ENCODE measurements at places on chromosomes 3 and 15.

DNA sequence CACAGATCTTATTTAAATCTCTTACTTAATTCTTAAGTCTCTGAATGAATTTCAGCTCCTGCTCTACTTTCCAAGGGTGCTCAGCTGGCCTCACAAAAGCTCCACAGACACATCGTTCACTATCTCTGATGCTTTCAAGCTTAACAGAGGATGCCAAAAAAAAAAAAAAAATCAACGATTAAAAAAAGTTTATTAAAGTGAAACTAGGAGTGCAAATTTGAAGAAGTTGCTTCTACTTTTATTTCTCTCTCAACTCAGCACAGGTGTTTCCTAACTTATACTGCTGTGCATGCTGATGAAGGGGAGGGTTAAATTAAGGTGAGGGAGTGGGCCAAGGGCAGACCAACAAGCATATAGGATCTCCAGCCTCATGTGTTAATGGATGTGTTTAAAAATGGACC is 157.2 kb downstream of the TIGIT start:
- DNase-seq, result no peak

DNA sequence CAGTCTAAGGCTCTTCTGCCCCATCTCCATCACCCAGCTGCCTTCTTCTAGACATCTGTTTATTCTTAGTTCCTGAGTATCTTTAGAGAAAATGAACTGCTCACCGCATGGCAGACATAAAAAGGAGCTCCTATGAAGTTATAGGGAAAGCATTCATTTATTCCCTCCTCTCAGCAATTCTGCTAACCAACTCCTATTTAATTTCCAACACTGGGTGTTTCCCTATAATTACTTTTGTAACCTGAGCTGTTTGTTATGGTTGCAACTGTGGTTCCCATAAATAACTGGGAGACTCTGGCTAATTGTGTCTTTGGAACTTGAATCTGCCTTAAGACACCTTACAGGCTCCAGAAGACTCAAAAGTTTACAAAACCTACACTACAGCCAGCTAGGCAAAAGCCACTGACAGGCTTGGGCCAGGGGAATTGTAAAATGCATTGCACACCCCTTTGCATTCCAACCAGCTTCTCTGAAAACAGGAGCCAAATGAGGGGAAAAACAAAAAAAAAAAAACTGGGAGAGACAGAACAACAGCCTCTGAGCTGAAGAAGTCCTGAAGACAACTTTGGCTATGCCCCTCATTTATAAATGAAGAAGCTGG is 231.5 kb upstream of the FEZF2 start:
- no peak for DNase-seq

DNA sequence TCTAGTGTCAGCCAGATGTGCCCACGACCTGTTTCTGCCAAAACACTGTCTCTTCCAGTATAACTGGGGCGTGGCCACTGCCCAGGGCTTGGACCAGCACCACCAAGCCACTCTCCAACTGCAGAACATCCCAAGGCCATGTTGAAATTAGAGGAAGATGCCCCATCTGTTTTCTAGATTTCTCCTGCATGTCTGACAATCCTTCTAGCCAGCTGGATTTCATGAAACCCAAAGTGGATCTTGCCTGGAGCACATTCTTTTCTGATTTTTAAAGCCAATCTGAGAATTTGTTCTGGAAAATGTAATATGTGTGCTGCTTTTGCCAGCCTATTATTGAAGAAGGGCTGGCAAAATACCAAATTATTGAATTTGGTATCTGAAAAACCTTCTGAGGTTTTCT is 182.5 kb downstream of the SLCO3A1 start:
- no peak for DNase-seq

- no peak for DNase-seq
Observed at GRCh38 chr3:33240261-33240660, 21.7 kb upstream of the SUSD5 start.

DNA sequence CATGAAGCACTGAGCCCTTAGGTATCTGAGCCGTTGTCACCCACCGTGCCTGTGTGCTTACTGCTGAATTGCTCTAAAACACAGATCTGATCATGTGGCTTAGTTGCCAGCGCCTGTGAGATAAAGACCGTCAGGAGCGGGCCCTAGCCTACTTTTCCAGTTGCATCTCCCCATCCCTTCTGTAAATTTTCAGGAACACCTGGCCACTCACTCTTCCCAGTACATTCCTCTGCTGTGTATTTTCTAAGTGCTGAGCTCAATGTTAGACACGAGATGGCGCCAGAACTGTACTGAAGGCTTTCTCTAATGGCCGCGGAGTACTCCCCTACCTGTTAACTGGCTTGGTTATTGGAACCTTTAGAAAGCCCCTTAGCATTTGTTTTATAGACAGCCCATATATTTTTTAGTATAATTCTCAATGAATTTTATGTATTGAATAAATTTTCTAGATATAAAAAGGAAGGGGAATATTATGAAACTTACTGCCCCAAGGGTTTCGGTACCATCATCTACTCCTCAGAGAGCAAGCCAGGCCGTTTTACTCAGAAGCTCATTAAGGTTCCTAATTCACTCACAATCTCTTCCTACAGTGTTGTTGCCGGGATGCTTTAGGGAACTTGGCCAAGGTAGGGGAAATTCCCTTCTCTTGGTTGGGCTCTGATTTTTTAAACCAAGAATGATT is 16.7 kb upstream of the WNT7A start:
- peak; percentile 62 for DNase-seq

GRCh38 chr15:50764461-50765194 is 878 bp downstream of the SPPL2A start:
- DNase-seq, result peak; percentile 8

GRCh38 chr3:157856078-157856939 is 249.9 kb downstream of the SHOX2 start:
- no peak for DNase-seq

- DNase-seq, result no peak
Observed at GRCh38 chr3:158847885-158848284, 46.0 kb downstream of the MFSD1 start.

DNA sequence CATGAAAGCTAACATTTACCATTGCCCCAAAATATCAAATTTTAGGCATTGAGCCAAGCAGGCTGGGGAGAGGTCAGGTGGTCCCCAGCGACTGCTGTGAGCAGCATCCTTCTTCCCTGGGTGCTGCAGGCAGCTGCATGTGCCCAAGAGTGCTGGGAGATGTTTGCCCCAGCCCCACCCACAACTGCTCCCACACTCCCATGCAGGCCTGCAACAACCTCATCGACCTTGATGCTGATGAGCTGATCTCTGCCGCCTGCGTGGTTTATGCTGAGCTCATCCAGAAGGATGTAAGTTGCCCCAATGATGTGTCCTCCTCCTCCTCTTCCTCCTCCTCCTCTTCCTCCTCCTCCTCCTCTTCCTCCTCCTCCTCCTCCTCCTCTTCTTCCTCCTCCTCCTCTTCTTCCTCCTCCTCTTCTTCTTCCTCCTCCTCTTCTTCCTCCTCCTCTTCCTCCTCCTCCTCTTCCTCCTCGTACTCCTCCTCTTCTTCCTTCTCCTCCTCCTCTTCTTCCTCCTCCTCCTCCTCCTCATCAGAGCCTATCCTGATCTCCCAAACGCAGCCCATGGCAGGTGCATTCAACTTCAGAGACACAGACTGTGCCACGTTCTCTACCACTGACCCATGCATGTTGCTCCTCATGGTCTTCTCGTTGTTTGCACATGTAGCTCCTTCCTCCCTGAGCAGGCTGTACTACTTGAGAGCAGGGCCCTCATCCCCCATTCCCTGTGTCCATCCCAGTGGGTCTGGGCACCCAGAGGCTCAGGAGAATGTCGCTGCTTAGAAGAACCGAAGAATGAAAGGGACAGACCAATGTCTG is 15.1 kb downstream of the TBC1D21 start:
- no peak for DNase-seq

DNA sequence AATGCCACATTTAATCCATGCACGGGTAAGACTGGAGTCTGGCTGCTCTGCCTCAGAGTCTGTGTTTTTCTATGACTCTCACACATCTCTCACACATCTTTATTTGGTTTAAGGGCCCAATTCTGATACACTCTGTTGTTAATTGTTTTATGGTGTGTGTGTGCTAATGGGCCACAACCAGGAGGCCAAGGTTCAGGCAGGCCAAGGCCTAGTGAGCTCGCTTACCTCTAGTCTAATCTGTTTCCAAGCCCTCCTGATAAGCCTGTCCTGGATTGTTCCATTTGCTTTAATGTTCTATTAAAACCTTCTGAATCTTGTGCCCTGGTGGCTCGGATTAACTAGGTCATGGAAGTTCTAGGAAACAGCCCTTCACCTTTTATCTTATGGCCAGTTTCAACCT is 445.4 kb upstream of the DPH6 start:
- no peak for DNase-seq

- DNase-seq, result no peak
Observed at GRCh38 chr3:37551857-37552256, 309.8 kb upstream of the CTDSPL start.

DNA sequence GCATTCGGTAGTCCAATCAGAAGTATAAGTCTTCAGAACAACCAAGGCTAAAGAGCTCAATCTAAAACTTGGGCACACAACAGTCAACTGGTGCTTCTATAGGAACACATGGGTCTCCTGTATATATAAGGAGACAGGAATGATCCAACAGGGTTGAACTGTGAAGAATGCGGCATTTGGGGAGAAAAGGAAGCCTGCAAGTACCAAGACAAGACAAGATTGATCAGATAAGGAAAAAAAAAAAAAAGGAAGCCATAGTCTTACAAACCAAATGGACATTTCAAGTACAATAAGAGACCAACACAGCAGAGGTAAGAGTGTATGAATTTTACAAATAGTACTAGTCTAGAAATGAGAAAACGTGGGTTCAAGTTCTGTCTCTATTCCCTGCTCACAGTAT is 6.5 kb downstream of the CPEB1 start:
- DNase-seq, result no peak

DNA sequence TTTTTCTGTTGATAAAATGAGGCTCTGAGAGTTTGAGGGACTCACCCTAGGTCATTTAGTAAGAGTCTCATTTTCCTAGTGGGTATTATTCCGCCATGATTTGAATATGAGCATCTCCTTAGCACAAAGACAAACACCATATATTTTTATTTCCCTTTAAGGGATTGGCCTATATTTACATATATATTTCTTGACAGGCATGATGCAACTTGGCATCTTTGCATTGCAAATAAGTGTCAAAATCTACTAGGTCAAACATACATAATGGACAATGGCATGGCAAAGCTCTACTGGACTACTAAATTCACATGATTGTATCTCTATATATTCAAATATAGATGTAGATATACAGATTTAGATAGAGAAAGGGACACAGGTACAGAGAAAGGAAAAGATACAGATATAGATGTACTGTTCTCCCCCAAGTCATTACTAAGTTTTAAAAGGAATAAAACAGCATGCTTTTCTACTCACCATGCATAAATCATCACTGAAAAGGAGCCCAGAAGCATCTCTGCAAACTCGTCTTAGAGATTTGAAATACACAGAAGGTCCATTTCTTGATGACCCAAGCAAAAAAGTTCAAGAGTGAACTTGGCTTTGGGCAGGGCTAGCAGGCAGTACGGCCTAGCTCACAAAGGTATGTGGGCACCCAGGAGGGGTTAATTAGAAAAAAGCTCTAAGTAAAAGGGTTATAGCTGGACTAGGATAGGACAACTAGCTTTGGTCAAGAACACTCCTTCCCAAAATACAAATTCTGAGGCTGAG is 495.8 kb downstream of the NTRK3 start:
- no peak for DNase-seq

DNA sequence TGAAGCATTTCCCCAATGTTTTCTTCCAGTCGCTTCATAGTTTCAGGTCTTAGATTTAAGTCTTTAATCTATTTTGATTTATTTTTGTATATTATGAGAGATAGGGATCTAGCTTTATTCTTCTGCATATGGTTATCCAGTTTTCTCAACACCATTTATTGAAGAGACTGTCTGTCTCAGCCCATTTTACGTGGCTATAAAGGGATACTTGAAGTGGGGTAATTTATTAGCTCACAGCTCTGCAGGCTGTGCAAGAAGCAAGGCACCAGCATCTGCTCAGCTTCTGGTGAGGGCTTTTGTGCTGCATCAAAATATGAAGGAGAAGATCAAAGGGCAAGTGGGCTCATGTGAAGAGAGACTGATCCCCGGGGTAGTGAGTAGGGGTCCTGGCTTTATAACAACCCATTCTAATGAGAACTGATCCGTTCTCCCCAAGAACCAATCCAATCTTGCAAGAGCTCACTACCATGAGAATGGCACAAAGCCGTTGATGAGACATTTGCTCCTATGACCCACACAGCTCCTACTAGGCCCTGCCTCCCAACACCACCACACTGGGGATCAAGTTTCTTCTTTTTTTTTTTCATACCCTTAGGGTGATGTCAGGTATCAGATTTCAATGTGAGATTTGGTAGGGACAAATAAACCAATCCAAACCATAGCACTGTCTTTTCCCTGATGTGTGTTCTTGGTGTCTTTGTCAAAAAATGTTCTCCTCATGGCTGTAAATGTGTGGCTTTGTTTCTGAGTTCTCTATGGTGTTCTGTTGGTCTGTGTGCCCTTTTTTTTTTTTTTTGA is 63.2 kb downstream of the IQGAP1 start:
- DNase-seq, result peak; percentile 66

DNA sequence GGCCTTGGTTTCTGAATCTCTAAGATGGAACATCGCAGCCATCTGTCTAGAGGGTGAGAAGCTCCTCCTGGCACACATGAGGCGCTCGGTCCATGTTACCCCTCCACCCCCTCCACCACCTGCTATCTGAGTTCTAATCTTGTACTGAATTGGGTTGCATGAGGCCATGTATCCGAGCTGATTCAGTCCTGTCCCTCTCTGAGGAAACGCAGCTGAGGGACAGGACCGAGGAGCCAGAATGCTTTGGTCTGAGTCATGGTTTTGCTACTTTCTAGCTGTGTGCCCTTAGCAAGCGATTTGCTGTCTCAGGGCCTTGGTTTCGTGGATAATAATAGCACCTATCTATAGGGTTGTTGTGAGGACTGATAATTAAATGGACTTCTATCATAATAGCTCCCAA is 87.8 kb upstream of the SEC13 start:
- DNase-seq, result peak; percentile 18

- no peak for DNase-seq
Observed at GRCh38 chr3:119011528-119011927, 23.1 kb downstream of the IGSF11 start.

DNA sequence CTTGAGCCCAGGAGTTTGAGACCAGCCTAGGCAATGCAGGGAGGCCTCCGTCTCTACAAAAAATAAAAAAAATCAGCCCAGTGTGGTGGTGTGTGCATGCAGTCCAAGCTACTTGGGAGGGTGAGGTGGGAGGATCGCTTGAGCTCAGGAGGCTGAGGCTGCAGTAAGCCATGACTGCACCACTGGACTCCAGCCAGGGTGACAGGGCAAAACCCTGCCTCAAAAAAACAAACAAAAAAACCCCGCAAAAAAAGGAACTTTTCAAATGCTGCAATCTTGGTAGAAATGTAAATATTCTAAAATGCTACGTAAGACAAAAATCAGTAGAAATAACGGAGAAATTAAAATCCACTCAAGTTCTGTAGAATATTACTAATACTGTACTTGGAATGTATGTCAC is 108.1 kb upstream of the MELTF start:
- no peak for DNase-seq

GRCh38 chr3:29463304-29463703 is 182.4 kb downstream of the RBMS3 start:
- no peak for DNase-seq

- no peak for DNase-seq
Observed at GRCh38 chr3:149384911-149385321, 7.5 kb upstream of the TM4SF1 start.

Data from fibroblast of skin of back (primary cell).